ENCODE measurements at places on chromosomes 16 and 17. TPM values are rescaled to one million over a fixed set of nuclear protein-coding genes. Genes with fewer than 3 reads are reported as not detected.

GRCh38 chr16:67445441-67445912 lies 14.6 kb downstream of the HSD11B2 start:
- DNase-seq, result no peak

- no peak for DNase-seq
Observed at GRCh38 chr16:81841722-81842121, 62.6 kb downstream of the PLCG2 start.

DNA sequence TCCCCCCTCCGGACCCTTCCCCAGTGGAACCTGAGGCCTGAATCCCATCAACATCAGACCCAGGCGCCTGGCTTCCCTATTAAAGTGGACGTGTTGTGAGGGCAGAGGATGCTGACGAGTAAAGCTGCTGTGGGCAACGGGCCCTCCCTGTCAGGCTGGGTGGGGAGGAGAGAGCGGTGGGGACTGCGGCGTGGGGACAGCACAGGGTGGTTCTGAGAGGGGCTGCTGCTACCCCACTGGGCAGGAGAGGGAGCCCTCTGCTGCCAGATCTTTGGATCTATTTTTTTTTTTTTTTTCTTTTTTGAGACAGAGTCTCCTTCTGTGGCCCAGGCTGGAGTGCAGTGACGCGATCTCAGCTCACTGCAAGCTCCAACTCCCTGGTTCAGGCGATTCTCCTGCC lies 5.9 kb downstream of the CA5A start:
- no peak for DNase-seq

GRCh38 chr16:55000595-55000994 lies 69.9 kb downstream of the IRX5 start:
- peak; percentile 65 for DNase-seq

DNA sequence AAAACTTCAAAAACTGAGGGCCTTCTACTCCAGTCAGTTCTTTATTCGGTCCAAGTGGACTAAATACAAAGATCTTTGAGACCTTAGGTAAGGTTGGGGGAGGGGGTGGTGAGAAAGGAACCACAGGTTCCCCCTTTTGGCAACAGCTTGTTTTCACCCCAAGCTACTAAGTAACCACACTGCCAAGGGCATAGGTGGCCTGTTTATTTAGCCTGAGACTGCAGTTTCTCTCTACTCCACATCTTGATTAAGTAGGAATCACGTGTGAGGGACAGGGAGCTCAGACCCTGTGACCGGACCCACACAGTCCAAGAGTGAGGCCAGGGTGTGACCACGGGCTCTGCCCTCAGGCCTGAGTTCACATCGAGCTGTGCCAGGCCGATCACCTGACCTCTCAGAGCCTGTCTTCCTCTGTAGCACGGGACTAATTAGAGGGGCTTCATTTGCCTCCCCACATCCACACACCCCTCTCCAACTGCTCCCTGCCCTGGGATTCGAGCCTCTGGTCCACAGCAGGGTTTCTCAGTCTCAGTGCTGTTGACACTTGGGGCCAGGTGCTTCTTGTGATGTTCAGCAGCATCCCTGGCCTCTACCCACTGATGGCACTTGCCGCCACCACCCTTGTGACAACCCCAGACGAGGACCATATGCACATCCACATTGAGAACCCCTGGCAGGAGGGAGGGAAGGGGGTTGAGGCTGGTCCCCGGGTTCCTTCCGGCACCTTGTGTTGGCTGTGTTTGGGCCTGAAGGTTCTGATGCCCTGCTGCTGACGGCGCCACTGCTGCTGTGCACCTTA lies 17.8 kb downstream of the ST6GALNAC2 start:
- DNase-seq, result no peak

IL21R gene
- not detected for total RNA-seq

- DNase-seq, result no peak
Observed at GRCh38 chr16:67845291-67846062, 1.3 kb upstream of the NUTF2 start.

DNA sequence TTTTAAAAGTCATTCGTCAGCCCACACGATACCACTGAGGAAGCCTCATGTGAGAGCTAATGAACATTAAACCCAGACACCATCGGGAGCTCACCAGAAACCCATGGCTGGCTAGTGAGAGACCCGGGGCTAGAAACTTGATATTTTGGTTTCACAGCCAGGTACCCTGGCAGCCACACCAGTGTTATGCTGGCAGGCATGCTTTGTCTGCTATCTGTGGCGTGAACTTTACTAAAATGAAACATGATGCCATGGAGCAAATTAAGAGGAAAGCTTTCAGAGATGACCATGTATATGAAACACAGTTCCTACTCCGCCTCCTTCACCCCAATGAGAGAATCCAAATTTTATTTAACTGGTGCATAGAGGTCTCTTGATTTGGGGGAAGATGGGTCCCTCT lies 291.2 kb downstream of the IRX3 start:
- DNase-seq, result no peak

DNA sequence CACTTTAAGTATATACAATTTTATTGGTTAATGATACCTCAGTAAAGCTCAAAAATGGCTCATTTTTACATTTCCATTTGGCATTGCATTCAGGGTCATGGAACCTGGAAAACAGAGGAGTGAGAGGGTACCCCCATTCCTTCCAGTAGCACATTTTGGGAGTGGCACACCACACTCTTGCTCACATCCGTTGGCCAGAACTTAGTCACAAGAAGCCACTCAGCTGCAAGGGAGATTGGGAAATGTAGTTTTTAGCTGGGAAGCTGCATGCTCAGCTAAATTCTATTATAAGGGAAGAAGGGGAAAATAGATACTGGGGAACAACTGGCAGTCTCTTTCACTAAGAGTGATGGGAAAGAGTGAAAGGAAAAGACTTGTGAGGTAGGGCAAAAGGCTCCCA lies 102.5 kb upstream of the TMEM97 start:
- peak; percentile 80 for DNase-seq

CBX2 gene
- total RNA-seq, result 1.1 TPM

GRCh38 chr16:9527976-9528375 lies 436.5 kb downstream of the HAPSTR1 start:
- DNase-seq, result no peak

GRCh38 chr17:2990396-2990795 lies 73.0 kb downstream of the OR1D5 start:
- no peak for DNase-seq

DNA sequence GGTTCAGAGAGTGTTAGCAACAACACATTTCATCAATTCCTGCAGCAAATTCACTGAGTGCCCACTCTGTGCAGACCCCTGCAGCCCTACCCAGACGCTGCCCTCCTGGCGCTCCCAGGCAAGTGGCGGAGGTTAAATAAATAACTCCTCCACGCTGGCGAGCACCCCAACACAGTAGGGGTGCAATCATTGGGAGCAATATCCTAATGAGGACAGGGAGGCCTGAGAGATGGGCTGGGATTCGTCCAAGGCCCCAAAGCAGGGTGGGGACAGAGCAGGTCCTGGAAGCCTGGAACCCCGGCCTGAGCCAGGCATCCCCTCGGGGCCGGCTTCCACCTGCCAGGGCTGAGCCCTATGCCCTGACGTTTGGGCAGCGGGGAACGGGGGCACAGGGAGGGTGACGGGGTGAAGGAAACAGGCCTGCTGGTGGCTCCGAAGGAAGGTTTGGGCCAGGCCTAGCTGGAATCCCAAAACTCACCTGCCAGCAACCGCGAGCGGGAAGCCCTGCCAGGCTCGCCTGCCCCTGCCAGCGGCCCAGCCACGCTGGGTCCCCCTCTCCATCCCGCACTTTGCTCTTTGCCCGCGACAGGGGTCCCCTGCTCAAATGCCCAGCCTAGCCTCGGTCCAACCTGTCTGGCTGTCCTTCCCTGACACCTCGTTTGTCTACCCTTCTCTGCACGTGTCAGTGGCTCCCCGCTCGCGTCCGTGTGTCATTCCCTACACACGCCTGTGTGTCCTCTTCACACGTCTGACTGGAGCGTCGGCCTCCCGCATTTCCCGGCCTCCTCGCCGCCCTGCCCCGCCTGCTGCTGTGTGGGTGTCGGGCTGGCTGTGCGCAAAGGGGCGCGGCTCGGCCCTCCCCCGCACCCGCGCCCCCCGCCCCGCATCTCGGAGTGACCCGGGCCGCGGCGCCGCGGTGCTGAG lies 721 bp upstream of the BEAN1 start:
- no peak for DNase-seq

DNA sequence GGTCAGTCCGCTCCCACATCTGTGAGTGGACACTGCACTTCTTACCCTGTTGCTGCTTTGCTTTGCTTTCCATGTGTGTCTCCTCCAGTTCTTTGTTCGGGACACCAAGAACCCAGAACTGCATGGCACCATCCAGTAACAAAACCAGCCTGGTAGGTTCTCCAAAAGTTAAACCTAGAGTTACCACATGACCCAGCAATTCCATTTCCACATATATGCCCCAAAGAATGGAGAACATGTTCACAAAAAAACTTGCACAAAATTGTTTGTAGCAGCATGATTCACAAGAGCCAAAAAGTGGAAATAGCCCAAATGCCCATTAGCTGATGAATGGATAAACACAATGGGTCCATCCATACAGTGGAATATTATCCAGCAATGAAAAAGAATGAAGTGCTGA lies 10.3 kb upstream of the CCL22 start:
- no peak for DNase-seq

DNA sequence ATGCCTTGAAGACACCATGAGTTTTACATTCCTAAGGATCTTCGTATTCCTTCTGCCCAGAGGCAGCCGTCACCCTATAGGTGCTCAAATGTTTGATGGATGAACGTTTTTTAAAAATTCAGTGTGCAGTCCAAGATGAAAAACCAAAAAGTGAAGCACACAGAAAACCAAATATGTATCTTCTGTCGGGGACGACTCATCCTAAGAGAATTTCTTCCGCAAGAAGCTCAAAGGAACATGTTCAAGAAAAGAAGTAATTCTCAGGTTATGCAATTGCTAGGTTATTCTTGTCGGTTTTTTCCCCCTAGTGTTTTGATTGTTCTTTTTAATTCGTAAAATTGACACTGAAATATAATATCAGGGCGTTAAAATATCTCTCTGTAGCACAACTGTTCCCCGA lies 1.4 kb downstream of the CENPV start:
- DNase-seq, result peak; percentile 27
